Activated CD8-positive, alpha-beta memory T cell treated with anti-CD3 and anti-CD28 coated beads, Interleukin-2, amount 50 U/mL, for 48 hours (primary cell): ENCODE measurements at places on chromosomes 12 and 14.

DNA sequence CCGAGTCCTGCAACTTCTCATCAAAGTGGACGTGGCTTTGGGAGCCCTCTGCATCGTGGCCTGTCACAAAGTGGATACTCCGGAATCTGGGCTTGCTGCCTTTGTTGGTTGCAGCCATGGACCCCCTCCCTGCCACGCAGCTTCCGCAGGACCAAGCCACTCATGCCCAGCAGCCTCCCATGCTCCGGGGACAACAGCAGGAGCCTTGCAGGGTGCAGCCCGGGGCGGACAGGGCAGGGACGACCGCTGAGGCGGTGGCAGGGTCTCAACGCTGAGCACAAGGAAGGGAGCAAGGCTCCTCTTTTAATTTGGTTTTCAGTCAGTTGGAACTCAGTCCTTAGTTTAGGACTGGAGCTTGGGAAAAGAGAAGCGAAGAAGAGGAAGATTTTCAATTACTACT is 12.1 kb upstream of the ADCY6 start:
- DNase-seq, result no peak

DNA sequence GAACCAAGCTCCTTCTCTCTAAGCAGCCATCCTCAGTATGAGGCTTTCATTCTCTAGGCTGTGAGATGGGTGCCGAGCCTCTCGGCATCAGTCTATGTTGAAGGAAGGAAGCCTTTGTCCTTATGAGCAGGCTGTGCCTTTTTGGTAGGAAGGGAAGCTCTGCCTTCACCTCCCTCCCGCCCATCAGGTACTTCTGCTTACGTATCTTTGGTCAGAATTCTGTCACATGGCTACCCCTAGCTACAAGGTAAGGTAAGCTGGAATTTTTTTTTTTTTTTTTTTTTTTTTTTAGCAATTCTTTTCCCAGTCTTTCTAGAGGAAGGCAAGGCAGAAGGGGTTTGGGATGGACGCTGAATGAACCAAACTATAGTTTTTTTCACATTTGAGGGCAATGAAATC is 16.9 kb downstream of the BATF start:
- no peak for DNase-seq

DNA sequence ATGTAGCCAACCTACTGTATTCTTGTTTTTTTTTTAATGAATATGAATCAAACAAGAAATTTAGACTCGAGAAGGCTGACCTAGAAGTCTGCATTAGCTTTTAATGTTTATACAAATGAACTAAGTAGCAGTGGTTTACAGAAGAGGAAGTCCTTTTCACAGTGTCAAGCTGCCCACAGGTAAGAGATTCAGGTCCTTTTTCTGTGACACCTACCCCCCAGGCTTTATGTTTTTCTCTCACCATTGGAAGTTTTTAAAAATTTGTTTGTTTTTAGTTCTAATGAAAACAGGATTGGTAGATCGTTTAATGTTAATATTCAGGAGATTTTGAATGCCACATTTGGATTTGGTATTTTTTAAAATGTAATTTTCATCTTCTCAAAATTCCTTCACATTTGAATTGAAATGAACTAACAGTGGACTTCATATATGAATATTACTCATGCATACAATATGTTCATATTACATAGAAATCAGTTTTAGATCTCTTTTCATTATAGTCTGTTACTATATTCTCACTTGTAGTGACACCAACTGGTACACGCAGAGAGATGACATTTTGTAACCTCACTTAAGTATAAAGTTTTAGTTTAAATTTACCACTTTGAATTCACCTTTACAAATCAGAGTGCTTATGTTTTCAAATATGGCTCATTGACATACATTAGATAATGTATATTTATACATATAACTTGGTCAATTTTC is 29.7 kb downstream of the ATF7IP start:
- DNase-seq, result no peak

- no peak for DNase-seq
Observed at GRCh38 chr12:94245631-94246383, 97.4 kb downstream of the PLXNC1 start.

DNA sequence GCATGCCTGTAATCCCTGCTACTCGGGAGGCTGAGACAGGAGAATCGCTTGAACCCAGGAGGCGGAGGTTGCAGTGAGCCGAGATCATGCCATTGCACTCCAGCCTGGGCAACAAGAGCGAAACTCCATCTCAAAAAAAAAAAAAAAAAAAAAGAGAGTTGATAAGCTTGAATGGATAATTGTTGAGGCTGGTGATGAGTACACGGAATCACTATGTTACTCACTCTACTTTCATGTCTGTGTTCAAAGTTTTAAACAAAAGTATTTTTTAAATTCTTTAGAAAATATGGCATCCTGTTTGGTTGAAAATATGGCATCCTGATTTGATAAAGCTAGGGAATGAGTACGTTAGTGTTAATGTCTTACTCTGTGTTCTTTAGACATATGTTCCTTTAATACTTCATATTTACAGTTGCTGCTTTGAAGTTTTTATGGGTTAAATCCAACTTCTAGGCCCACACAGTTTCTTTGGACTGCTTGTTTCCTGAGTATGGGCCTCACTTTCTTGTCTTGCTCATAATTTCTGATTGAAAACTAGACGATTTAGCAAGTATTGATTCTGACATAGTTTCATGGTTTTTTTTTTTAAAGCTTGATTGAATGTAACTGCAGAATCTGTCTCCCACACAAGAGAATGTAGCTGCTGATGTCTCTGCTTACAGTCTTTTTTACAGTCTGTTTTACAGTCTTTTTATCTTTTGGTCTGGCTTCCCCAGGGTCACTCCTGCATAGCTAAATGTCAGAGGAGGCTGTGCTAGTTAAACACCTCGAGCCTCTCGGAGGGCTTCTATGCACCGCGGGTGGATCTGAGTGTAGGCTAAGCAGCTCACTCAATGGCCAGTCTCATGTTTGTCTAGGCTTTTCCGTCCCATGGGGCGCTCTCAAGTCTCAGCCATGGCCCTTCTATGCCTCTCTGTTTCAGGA is 14.1 kb upstream of the FBLN5 start:
- no peak for DNase-seq

GRCh38 chr12:107670999-107671643 is 14.5 kb upstream of the PWP1 start:
- DNase-seq, result peak; percentile 71

DNA sequence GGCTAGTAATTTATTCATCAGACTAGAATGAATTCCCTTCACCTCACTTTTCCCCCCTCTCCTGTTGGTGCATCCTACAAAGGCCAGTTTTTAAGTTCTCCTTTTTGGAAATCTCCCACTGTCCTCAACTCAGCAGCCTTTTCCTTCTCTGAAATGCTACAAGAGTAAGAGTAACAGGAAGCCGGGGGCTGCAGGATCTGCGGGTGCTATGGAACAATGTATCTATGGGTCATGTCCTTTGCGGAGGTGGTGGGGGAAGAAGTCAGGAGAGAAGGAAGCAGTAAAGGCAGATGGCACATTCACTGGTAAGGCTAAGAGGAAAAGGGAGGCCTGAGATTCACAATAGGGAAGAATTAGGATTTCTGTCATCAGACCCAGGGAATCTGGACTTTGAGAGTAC is 22.2 kb upstream of the TESC start:
- DNase-seq, result no peak

DNA sequence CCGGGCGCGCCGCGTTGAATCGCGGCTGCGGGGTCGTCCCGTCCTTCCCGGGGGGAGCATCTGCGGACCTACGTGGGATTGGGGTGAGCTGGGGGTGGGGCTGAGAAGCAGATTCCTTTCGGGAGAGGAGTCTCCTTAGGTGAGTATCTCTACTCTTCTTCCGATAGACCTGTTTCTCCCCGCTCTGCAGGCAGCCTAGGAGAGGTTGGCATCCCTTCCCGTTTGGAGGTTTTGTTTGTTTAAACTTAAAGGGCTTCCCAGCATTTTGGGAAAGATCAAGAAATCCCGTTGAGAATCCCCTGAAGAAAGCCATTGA is 411 bp downstream of the TTLL5 start:
- DNase-seq, result no peak

DNA sequence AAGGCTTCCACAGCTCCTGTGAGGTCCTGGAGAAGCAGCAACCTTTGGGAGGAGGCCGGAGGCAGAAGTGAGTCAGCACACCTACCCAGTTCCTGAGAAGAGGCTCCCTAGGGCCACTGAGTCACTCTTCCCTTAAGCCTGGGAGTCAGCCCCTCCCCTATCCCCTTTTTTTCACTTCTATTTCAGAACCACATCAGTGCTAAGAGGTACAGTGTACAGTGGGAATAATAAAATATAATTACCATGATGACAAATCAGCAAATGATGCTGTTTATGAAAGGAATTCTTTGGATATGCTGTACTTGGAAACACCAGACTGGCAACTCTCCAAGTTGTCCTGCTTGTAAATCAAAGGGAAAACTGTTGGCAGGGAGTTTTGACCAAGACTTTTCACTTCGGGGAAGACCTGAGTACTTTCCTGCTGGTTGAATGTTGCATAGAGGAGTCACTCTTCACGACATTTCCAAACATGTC is 7.8 kb upstream of the TBPL2 start:
- DNase-seq, result no peak

GRCh38 chr12:24696800-24697199 is 252.1 kb downstream of the BCAT1 start:
- DNase-seq, result no peak

- DNase-seq, result no peak
Observed at GRCh38 chr12:54358191-54358944, 5.9 kb downstream of the GPR84 start.

DNA sequence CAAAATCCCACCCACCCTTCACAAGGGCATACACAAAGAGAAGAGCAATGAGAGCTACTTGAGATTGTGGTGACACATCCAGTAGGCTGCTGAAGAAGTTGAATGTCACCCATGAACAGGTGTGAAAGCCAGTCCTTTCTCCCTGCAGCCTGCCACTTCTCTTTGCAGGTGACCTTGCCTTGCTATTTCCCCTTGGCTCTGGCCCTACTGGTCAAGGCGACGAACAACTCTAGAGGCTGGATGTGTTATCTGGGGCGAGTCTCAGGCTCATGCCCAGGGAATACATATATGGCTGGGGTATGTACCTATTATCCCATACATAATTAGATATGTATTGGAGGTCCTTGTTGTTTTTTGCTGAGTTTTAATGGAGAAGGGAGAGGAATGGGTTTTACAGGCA is 70.2 kb upstream of the EGLN3 start:
- DNase-seq, result no peak

DNA sequence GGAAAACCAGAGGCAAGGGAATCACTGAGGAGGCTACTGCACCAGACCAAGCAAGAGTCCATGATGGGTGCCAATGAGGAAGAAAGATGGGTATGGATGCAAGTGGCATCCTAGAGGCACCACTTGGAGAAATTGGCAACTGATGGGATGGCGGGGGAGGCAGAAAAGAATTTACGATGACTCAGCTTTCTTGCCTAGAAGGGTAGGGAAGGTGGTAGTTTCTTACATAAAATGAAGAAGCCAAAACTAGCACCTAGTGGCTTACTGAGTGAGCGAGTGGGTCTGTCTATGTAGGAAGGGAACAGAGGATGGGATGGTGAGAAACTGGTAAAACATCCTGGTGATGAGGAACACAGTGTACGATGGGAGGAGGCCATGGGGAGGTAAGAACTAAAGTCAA is 80.8 kb downstream of the CIT start:
- no peak for DNase-seq

DNA sequence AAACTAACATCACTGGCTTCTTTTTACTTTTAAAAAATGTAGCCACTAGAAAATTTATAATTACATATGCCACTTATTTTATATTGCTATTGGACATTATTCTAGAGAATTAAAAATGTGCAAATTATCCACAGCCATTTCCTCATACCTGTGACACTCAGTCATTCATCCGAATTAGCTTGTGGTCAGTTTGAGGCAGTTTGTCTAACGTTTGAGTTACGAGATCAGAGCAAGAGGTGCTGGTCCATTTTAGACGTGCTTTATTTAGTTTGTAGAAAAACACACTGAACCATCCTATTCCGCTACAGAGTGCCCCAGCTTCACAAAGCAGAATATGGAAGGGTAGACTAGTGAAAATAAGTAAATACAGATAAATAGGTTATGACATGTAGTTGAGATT is 513.0 kb downstream of the NRXN3 start:
- DNase-seq, result no peak

GRCh38 chr14:83909507-83909906 is 1620.4 kb upstream of the FLRT2 start:
- no peak for DNase-seq

DNA sequence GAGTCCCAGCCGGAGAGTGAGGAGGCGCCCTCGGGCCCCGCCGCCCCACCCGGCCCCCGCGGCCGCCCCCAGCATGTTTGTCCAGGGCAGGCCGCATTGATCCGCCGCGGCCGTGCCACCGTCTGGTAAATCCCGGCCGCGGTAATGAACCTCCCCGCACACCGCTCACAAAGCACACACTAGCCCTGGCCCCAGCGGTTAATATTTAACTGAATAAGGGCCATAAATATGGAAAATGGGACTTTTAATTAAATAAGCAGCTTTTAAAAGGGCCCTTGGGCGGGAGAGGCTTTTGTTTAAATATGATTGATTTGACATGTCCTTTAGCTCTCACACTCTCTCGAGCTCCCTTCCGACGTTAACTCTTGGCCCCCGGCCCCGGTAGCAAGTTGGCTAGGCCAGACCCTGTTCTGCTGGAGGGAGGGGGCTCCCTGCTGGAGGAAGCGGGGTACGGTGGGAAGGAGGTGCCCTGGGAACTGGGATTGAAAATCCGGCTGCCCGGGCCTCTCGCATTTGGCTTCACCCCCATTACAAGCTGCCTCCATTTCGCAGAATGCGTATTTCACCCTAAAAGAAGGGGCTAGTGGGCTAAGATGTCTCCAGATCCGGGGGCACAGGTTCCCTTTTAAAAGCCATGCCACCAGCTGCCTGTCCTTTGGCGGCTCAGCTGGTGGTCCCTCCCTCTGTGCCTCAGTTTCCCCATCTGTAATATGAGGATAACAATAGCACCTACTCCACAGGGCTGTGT is 199.8 kb downstream of the RBM19 start:
- no peak for DNase-seq

- no peak for DNase-seq
Observed at GRCh38 chr12:82090165-82090564, 268.0 kb downstream of the CCDC59 start.

DNA sequence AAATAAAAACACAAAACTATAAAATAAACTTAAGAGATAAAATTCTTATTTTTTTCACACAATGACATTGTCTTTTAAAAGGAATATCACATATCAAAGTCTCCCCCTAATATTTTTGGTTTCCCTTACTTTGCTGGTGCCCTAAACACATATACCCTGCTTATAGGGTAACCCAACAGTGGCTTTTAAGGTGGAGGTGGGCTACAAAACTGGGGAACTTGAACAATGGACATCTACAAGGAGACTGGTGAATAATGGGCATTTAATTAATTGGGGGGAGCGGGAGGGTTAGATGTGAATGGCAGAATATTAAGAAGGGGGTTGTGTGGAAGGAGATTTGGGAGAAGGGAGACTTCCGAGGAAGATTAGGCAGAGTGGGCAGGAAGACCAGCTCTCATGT is 9.6 kb downstream of the B4GALNT1 start:
- DNase-seq, result no peak
